Lung microvascular endothelial cell (primary cell): ENCODE measurements at places on chromosomes 7 and 10.

DNA sequence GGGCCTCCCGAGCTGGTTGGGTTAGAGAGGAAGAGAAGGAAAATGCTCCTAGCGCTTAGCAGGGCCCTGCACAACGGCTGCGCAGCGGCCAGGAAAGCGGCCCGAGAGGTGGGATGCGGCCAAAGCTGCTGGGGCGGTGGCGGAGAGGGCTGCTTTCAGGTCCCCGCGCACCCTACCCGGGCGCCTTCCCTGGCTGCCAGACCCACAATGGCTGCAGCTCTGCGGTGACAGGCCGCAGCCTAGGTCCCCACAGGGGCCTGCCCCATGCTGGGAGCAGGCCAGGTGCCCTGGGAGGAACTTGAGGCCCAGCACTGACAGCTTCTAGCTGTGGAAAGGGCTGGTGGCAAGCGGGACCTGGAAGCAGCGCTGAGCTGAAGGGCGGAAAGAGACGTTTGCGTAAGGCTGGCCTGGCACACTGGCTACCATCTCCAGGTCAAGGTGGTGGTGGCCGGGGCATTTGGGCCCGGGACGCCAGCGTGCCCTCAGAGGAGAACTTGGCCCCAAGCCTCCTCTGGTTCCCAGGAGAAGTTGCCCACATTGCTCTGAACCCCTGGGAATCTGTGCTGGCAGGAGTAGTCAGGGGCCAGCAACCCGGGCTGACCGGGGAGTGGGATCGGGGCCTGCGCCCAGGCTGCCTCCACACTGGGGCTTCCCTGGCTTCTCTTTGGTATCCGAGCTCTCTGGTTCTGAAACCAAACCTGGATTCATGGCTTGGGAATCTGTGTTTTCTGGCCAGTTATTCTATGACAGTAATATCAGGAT lies 72.9 kb upstream of the ZNF804B start:
- DNase-seq = no peak

DNA sequence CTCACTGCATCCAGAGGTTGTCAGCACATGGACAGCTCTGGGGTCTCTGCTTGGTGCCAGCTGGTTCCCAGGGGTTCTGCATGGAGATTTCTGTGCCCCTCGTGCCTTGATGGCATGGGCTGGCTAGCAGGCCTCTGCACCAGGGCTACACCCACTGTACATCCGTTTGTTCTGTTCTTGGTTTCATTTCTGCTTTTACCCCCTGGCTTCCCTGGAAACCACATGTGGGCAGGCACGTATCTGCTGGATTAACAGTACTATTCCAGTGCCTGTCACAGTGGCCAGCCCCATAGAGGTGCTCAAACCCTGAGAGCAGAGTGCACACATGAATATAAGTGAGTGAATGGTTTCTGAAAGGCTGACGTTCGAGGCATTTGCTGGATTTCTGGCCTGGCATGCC lies 207.2 kb upstream of the GPR26 start:
- no peak for DNase-seq

DNA sequence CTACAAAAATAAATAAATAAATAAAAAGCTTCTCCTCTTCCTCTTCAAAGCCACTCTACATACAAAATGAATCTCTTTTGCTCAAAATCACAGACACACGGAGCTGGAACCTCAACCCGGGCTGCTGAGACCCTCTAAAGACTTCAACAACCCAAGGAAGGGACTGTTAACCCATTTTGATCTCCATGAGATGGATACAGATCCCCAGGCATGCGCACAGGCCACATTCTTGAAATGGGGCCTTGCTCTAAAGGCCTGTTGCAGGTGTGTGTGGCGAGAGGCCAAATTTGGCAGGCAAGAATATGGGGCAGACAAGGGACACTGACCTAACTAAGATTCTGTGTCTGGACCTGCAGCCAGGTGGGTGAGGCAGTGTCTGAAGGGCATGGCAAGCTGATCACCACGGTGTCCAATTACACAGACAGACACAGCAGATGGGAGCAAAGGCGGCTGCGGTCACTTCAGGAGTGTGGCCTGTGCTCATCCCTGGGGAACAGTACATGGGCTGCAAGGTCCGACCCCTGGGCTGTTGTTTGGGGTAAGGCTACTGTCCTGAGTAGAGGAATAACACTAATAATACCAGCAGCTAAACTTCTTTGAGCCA lies 219.8 kb downstream of the HECW1 start:
- no peak for DNase-seq

GRCh38 chr10:62819141-62819920 lies 3.2 kb upstream of the EGR2 start:
- DNase-seq = no peak

- no peak for DNase-seq
These were observed 39.2 kb upstream of the MBL2 start for GRCh38 chr10:52811776-52812175.

- no peak for DNase-seq
These were observed 89.3 kb upstream of the PDGFA start for GRCh38 chr7:608954-609353.

GRCh38 chr10:96494694-96495093 lies 19.0 kb downstream of the TLL2 start:
- no peak for DNase-seq

GRCh38 chr7:74453322-74454011 lies at the start of gene GTF2IRD1:
GTF2IRD1 (plus strand) TSS chr7:74453906; CDS start chr7:74508081, 54,175 bp downstream.
- DNase-seq = peak; percentile 72

DNA sequence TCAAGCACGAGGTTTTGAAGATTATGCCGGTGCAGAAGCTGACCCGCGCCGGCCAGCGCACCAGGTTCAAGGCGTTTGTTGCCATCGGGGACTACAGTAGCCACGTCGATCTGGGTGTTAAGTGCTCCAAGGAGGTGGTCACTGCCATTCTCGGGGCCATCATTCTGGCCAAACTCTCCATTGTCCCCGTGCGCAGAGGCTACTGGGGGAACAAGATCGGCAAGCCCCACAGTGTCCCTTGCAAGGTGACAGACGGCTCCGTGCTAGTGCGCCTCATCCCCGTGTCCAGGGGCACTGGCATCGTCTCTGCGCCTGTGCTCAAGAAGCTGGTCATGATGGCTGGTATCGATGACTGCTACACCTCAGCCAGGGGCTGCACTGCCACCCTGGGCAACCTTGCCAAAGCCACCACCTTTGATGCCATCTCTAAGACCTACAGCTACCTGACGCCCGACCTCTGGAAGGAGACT lies 284.7 kb downstream of the GPR37 start:
- DNase-seq = no peak

DNA sequence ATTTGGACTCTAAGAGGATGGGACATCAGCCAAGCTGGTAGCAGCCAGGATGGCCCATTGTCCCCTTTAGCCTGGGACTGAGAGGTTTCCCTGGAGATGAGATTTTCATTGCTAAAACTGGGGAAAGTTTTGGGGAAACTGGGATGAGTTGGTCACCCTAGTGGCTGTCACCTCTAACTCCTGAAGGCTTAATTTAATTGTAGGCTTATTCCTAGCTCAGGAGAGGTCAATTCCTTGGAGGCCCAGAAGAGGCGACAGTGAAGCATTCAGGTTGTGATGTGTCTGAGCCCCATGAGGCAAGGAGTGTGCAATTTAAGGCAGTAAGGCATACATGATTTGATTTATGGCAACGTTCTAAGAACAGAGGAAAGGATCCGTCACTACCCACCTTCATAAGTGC lies 24.9 kb upstream of the JAZF1 start:
- DNase-seq = no peak

DNA sequence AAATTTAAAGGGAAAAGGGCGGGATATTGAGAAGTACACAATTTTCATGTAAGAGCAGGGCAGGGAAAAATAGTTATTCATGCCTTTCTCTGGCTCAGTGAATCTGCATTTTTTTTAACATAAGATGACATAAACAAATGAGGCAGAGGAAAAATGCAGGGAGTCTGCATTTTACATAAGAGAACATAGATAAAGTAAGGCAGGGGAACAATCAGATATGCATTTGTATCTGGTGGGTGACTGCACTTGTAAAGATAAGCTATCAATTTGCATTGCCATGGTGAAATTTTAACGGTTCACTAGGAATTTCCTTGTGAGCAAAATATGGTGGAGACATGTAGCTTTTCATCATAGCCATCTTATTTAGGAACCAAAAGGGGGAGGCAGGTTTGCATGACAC lies 33.5 kb downstream of the ALOX5 start:
- no peak for DNase-seq

DNA sequence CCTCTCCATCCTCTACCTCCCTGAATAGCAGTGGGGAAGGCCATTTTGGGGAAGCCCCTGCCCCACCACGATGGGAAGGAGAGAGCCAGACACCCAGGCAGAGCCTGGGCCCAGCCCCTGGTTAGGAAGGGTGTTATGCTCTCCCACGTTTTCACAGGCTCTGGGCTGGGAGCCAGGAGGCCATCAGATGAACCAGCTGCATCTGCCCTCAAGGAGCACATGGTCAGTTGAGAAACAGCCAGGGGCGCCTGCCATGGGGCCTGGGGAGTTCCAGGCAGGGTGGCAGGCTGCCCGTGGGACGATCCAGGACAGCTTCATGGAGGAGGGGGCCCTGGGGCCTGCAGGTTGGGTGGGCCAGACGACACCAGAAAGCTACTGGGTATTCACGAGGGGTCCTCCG lies 47.5 kb downstream of the CAMK2B start:
- DNase-seq = no peak

- DNase-seq = no peak
These were observed 365.2 kb upstream of the ZMIZ1 start for GRCh38 chr10:78703593-78703992.

GRCh38 chr10:90304533-90304932 lies 553.3 kb downstream of the HTR7 start:
- no peak for DNase-seq

- DNase-seq = no peak
These were observed 56.7 kb upstream of the SDK1 start for GRCh38 chr7:3244241-3244814.

- DNase-seq = no peak
These were observed 38.0 kb downstream of the UBE3C start for GRCh38 chr7:157176771-157177170.

- peak; percentile 58 for DNase-seq
These were observed 218.3 kb downstream of the FAM107B start for GRCh38 chr10:14556285-14556956.
